ENCODE measurements at places on chromosomes 2 and 18.

DNA sequence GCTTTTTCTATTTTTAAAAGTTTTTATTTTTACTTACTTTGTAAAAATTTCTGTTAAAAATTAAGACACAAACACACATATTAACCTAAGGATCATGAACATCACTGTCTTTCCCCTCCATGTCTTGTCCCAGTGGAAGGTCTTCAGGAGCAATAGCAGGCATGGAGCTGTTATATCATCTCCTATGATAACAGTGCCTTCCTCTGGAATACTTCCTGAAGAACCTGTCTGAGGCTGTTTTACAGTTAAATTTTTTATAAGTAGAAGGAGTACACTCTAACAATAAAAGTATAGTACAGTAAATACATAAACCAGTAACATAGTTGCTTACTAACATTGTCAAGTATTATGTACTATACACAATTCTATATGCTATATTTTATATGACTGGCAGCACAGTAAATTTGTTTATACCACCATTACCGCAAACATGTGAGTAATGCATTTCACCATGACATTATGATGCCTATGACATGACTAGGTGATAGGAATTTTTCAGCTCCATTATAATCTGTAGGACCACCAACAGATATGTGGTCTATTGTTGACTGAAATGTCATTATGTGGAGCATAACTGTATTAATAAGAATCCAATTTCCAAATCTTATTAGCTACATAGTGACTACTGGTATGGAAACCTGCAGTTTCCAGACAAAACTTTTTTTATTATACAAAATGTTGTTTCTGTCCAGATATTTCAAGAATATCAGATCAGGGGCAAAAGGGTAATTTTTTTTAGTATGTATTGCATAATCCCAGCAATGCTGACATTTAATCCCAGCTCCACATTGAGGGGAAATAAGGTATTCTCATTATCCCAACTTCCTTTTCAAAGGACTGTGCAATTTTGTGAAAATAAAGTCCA lies 337.2 kb upstream of the SLC39A10 start:
- DNase-seq: no peak

- DNase-seq: no peak
These were observed 313.1 kb downstream of the PDE11A start for GRCh38 chr2:177759443-177759842.

GRCh38 chr2:10867692-10868420 lies 43.9 kb upstream of the KCNF1 start:
- no peak for DNase-seq

DNA sequence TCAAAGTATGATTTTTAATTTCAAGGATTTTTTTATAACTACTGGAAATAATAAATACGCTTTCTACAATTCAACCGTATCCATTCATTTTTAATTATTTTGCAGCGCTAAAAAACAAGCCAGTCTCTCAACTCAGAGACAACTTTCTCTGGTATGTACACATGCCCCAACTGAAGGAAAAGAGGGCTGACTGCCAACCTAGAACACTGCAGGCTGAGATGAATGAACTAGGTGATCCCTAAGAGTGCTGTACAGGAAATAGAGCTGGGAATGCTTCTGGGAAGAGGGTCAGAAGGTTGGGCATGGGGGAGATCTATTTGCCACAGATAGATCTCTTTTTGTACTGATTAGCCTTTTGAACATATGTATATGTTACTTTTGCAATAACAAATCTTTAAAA lies 460.1 kb downstream of the NR4A2 start:
- DNase-seq: no peak

DNA sequence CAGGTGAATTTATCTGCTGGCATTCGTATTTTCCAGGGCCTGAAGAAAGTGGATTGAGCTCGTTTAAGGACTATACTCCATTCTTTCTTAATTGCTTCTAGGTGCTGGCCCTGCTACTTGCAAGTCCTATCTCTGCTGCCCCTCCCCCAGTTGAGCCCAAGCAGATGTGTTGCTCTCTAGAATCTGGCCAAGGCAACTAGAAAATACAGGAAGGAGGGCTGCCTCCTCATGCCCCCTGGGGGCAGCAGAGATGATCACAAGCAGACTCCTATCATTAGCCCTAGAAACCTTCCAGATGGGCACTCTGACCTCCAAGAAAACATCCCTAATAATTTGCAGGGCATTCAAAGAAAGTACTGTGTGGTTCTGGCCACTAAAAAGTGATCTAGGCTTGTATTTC lies 72.5 kb upstream of the CYP26B1 start:
- DNase-seq: no peak

- no peak for DNase-seq
These were observed 2.5 kb upstream of the EGR4 start for GRCh38 chr2:73295751-73296400.

GRCh38 chr18:56637176-56637575 lies 1.2 kb downstream of the TXNL1 start:
- DNase-seq: no peak

DNA sequence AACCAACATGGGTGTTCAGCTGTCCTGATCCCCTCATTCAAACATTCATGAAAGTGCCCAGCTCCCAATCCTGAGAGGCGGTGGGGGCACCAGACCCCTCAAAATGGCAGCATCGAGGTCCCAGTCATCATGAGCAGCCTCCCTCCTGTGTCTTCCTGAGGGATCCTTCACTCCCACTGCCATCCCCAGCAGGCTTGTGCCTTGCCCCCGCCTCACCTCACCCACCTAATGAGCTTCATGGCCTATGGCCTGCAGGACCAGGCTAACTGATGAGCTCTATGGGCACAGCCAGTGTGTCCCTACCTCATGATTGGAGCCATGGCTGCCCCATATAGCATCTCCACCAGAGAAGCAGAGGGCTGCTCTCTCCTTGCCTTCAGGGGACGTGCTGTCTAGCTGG lies 47.3 kb upstream of the SLC14A2 start:
- DNase-seq: no peak

DNA sequence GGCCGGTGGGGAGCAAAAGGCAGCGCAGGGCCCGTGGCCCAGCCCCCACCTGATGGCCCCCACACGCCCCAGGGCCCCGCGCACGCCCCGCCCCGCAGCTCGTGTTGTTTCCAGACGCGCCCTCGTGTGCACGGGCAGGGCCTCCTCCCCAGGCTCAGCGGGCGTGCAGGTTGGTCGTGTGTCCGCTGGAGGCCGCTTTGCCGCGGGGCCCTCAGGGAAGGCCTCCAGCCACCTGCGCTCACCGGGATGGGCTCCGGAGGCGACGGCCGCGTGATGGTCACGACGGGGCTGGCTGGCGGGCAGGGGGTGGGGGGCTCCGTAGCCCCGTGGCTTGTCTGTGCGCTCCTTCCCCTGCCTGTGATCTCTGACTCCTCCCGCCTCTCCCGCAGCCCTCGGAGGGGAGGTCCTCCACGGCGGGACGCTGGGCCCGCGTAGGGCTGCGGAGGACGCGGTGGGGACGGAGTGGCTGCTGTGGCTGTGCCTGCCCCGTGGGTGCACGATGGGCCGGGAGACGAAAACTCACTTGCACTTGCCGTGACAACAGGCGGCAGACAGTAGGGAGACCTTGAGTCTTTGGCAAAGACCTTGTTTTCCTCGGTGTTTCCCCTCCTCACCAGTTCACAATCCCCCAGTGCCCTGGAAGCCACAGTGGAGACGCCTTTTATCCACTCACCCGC lies 67.1 kb downstream of the RTP5 start:
- DNase-seq: no peak

- DNase-seq: no peak
These were observed 11.1 kb downstream of the LIMS2 start for GRCh38 chr2:127664065-127664894.

GRCh38 chr2:88059979-88060906 lies 4.7 kb upstream of the KRCC1 start:
- no peak for DNase-seq
